ENCODE measurements at places on chromosomes 16 and 17.

DNA sequence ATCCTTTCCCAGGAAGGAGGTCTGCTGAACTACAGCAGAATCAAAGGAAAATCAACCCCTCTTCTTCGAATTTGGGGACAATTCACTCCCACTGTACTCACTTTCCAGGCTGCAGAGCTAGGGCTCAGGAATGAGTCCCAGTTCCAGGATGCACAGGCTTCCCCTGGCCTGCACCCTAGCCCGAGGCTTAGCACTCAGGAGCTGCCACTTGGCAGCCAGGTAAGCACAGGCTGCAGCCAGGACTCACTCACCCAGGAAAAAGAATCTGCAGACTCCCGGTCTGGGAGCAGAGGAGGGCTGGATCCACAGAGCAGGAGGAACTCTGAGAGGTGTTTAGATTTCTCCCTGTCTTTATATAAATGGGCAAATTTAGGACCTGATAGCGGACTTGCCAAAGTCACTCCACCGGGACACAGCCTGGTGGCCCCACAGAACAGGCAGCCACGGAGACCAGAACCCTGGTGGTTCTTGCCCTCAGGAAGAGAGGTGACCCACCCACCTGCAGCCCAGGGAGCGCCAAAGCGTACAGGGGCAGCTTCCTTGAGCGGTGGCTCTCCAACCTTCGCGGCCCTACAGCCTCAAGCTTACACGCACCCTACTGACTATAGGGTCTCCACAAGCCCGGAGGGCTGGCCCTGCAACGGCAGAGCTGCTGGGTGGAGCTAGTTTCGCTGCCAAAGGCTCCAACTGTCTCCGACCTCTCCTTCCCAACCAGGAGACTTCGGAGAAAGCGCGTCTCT is 4.8 kb downstream of the CBLN1 start:
- DNase-seq, result no peak

DNA sequence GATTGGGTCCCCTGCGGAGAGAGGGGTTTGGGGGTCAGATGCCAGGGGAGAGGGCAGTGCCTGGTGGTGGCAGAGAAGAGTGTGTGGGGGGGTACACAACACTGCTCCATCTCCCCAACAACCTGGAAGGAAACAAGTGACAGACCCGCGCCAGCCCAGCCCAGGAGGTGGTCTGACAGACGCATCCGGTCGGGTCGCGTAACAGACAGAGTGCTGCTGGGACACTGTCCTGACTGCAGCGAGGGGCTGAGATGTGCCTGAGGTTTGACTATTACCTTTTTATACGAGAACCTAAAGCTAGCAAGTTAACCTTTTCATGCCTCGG is 16.2 kb downstream of the UNC13D start:
- DNase-seq, result no peak

DNA sequence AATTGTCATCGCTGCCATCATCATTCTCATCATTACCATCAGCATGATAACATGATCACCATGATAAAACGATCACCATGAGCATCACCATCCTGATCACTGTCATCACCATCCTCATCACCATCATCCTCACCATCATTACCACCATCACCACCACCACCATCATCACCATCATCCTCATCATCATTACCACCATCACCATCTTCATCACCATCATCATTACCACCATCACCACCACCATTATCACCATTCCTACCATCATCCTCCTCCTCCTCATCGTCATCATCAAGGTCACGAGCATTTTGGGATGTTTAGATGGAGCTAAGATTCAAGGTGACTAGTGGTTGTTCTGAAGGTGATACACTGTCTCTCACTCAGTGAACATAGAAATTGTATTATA is 221.0 kb downstream of the FOXL1 start:
- no peak for DNase-seq

GRCh38 chr16:85683363-85683762 is 5.4 kb downstream of the GINS2 start:
- peak; percentile 52 for DNase-seq

GRCh38 chr17:49667854-49668253 is 10.0 kb downstream of the SPOP start:
- no peak for DNase-seq

DNA sequence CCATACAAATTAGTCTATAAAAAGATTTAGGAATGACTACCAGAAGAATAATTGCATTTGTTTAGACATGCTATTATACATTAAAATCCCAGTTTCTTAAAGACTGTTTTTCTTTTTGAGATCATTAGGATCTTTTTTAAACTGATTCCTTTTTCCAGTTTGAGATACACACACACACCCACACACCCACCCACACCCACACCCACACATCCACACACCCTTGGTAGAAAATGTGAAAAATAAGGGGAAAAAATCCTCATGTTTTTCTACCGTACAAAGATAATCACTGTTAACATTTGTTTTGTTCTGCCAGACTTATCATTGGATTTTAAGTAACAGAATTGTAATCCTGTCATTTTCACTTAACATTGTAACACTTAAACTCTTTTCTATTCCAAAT is 27.1 kb upstream of the ABCC11 start:
- no peak for DNase-seq

GRCh38 chr16:82067042-82067803 is 32.2 kb downstream of the HSD17B2 start:
- DNase-seq, result no peak

DNA sequence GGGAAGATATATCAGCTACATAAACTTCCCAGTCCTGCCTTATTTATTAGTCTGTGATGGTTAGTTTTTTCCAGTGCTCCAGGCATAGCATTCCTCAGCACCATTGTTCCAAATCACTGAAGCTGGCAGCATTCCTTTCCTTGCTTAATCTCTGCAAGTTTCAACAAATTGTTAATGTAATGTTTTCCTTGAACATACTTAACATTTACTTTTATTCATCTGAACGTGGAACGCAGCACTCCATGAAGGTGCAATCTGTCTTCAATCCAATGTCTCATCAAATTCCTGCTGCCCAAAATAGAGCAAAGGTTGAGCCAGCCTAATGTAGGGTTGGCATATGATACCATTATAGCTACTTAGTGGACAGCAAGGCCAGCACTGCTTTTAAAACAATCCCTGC is 441.1 kb upstream of the RBFOX1 start:
- DNase-seq, result no peak

- DNase-seq, result no peak
These were observed 181.2 kb upstream of the AXIN2 start for GRCh38 chr17:65742403-65743307.

DNA sequence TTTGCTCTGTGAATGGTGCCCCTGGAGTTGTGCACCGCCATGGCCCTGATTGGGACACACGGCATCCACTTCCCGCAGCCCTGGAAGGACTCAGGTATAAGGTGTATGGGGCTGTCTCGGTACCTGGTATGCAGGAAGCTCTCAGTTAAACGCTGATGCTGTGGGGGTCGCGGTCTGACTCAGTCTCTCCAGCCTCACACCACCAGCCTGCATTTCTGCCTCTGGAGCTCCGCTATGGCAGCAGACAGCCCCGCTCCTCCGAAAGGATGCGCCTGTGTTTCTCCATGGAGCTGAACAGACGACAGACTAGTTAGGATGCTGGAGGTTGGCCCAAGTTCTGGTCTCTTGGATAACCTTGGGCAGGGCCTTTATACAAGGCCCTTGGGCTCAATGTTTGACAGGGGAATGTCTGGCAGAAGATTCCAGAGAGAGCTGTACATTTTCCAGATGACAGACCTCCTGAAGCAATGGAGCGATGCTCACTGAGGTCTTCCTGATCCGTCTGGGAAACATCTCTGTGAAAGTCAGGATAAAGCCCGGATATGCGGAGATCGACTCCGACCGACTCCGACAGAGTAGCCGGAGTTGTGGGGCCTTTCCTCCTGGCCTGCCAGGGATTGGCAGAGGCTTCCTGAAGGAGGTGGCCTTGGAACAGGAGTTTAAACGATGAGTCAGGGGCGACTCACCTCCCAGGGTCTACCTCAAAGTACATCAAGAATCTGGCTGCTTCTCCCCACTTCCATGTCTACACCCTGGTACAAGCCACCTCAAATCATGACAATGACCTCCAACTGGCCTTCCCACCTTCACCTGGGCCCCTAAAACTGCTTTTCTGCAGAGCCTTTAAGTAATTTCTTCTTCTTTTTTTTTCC is 21.9 kb upstream of the BCAR1 start:
- no peak for DNase-seq

- peak; percentile 58 for DNase-seq
These were observed 925 bp downstream of the ZNF689 start for GRCh38 chr16:30609002-30609925.

GRCh38 chr17:78357672-78358537 is 2.0 kb downstream of the SOCS3 start:
- no peak for DNase-seq

DNA sequence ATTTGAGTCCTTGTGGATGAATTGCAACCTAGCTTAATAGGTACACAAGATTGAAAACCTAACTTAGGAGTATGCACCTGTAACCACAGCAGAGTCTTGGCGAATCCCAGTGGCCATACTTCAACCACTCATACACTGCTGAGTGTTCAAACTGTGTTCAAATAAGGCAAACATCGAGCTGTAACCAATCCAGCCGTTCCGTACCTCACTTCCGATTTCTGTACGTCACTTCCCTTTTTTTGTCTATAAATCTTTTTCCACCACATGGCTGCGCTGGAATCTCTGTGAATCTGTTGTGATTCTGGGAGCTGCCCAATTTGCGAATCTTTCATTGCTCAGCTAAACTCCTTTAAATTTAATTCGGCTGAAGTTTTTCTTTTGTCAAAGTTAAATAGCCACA is 190.6 kb downstream of the MAF start:
- DNase-seq, result no peak

DNA sequence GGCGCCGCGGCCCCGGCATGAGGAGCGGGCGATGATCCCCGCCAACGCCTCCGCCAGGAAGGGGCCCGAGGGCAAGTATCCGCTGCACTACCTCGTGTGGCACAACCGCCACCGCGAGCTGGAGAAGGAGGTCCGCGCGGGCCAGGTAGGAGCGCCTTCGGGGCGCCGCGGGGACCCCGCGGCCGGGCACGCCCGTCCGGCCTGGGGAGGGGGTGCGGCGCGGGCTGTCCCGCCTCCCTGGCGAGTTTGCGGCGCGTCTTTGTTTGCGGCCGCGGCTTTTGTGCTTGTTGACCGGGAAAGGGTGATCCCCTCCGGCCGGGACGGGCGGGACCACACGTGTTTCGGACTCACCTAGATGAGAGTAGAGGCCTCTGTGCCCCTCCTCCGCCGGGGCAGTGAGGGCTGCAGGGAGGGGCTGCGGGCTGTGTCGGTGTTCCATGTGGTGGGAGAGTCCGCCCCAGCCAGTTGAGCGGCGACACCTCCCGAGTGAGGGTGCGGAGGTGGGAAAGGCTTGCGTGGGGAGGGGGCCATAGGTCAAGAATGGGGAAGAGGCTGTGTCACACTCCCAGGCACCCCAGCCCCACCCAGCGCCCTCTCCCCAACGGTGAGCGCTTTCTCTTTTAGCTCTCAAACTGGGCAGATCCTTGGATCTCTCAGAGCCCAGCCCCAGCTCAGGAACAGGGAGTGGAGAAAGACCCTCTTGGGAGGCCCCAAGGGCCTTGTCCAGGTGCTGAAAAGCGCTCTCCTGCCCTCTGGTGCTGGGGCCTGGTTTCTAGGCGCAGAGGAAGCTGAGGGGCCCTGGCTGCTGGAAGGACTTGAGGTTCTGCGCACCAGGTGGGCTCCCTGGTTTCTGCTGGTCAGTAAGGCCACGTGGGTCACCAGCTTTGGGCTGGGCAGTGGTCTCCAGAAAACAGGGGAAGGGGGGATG is 923 bp downstream of the ANKRD13B start:
- DNase-seq, result no peak

- no peak for DNase-seq
These were observed 450.0 kb downstream of the NPIPA7 start for GRCh38 chr16:16828913-16829398.

- DNase-seq, result peak; percentile 2
These were observed 6.8 kb downstream of the KRT37 start for GRCh38 chr17:41417576-41418015.

- DNase-seq, result no peak
These were observed 168.6 kb downstream of the FTO start for GRCh38 chr16:53872248-53873221.

DNA sequence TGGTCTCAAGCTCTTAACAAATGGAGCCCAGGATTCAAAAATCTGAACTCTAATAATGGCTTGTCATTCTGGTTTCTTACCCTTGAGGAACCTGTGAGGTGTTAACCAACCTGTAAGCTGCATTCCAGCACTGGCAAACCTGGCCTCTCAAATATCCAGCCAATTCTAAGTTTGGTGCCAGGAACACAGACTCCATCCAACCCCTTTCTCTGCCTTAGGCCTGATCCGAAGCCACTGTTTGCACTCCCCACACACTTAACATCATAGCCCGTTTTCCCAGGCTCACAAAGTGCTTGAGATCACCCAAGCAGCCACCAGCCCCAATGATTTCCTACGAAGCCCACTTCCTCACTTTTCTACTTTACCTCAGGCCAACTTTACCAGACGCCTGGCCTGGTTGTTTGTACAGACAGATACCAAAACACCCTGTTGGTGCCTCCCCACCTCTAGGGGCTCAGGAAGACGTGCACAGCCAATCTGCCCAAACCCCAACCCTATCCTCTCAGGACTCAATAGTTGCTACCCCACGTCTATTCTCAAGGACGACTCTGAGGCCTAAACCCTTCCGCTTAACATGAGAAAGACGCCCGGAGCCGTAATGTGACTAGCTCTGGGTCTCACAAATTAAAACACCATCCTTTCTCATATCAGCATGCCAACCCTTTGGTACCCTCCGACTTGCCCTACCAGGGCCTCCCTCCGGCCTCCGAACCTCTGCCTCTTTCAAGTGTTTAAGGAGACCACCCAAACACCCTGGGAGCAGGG is 3.2 kb upstream of the PER1 start:
- DNase-seq, result peak; percentile 40

DNA sequence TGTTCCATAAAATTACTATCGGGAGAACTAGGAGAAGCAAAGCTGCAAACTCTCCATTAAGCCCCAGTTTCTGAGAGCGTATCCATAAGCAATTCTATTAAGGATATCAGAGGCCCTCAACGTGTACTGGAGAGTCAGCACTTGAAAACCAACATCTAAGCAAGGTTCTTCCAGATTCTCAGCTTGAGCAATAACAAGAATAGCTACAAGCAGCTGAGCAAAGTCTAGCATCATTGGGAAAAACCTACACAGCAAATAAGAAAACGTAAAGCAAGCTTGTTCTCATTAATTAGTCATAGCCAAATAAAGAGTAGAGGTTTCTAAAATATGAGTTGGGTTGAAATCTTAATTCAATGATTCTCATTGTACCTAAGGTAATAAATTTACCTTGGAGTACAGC is 26.9 kb upstream of the COX10 start:
- DNase-seq, result no peak

- no peak for DNase-seq
These were observed 10.8 kb upstream of the APOH start for GRCh38 chr17:66240013-66240412.

- no peak for DNase-seq
These were observed 4.9 kb downstream of the ZDHHC1 start for GRCh38 chr16:67411339-67411738.

- DNase-seq, result no peak
These were observed 7.6 kb upstream of the PKMYT1 start for GRCh38 chr16:2987833-2988232.

GRCh38 chr17:17782523-17783115 is 54.2 kb downstream of the SREBF1 start:
- DNase-seq, result no peak
